Thymus (tissue), 14 donors: ENCODE measurements at places on chromosomes 7 and 10.

- no peak for DNase-seq
These were observed 105.9 kb upstream of the ETV1 start for GRCh38 chr7:14095233-14095950.

DNA sequence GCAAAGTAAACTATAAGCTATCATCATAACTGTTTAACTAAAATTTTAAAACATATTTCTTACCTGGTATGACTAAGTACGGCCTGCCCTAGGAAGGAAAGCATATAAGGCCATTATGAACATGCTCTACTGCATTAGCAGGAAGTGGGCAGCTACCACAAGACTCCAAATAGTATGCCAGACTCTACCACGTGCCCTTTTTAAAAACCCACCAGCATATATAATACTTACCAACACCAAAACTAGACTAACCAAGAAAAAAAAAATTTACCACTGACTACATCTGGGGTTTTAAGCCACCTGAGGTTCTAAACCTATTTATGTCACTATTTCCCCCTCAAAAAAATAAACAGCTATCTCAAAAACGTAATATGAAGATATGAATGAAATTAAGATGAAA, 30.1 kb downstream of the NUDCD3 start:
- peak; percentile 48 for DNase-seq

DNA sequence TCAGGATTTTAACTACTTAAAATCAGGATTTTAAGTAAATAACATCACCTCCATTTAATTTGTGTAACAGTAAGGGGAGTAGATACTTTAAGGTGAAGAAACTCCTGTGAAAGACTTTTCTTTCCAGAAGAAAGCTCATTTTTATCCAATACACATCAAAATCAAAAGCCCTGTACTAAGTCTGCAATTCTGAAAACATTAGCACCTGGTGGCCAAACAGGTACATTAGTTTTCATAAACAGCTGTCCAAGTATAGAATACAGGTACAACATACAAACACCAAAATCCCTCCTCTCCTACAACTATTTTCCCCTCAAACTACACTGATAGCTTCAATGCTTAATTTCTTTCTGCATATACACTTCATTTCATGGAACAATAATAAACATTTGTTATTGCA, 22.9 kb downstream of the FAM3C start:
- no peak for DNase-seq

DNA sequence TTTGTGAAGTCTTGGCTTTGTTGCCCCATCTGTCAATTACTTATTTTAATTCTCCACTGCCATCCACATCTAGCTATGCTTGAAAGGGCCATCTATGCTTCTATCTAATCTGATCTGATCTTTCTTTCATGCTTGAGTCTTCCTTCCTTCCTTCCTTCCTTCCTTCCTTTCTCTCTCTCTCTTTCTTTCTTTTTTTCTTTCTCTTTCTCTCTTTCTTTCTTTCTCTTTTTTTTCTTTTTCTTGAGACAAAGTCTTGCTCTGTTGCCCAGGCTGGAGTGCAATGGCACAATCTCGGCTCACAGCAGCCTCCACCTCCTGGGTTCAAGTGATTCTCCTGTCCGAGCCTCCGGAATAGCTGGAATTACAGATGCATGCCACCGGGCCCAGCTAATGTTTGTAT, 11.3 kb downstream of the TFR2 start:
- no peak for DNase-seq

DNA sequence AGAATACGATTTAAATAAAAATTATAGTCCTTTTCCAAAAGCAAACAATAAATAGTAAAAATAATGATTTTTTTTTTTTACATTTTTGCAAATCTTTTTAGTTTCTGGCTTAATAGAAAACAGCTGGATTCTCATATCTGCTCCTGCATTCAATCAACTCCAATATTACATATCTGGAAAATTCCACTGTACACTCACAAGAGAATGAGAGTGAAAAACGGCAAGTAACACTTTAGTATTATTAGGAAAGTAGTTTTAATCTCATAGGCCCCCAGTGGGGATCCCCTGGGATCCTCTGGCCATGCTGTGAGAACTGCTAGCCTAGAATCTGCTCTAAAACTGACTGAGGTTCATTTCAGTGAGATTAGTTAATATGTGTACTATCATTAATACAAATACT, 128.6 kb upstream of the LRRN3 start:
- no peak for DNase-seq
